Left lung (tissue), 14 donors: ENCODE measurements at places on chromosomes 12 and 14. TPM values are rescaled to one million over a fixed set of nuclear protein-coding genes. Genes with fewer than 3 reads are reported as not detected.

DNA sequence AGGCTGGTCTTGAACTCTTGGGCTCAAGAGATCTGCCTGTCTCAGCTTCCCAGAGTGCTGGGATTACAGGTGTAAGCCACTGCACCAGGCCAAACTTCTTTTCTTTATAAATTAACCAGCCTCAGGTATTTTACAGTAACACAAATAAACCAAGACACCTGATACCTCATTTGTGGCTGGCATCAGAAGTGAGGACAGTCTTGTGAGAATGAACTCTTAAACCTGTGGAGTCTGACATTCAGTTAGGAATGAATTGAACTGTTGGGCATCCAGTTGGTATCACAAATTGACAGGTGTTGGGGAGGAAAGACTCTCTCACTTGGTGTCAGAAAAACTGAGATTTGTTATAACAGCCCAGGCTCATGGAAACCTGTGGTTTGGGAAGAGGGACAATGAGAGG lies 120.5 kb downstream of the DENND5B start:
- no peak for DNase-seq
- H3K36me3 ChIP-seq, result no peaks in the 10 kb centered on the region
- no peak overlapping the region for H3K27ac ChIP-seq
- H3K4me1 ChIP-seq, result no peaks in the 10 kb centered on the region
- H3K27me3 ChIP-seq, result no peaks in the 10 kb centered on the region
- H3K4me3 ChIP-seq, result no peak overlapping the region

GRCh38 chr12:30180602-30181001 lies 396.9 kb upstream of the TMTC1 start:
- no peak overlapping the region for H3K4me3 ChIP-seq
- H3K36me3 ChIP-seq, result no peaks in the 10 kb centered on the region
- H3K27me3 ChIP-seq, result no peaks in the 10 kb centered on the region
- no peak for DNase-seq
- H3K27ac ChIP-seq, result no peak overlapping the region

DNA sequence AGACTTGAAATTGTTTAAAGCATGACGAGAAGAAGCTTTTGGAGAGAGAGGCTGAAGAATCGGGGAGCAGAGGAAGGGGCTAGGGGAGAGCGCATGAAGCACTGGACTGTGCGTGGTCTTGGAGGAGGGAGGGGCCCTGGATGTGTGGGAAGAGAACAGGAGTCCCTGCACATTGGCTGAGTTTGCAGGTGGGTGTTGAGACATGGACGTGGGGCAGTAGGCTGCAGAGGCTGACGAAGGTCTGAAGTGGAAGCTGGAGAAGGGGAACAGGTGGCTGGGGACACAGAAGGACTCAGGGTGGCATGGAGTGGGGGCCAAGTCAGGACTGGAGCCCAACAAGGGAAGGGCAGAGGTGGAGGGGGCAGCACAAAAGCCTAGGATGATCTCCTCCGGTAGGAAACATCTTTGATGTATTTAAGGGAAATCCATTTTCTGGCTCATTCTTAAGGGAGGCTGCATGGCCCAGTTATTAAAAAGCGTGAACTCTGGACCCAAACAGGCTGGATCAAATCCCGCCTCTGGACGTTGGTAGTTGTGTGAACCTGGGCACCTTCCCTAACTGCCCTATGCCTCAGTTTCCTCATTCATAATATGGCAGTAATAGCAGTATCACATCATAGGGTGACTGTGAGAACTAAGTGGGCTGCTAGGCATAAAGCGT lies 29.0 kb downstream of the ADGRD1 start:
- H3K27ac ChIP-seq, result no peak overlapping the region
- peaks cover 20% of the 10 kb centered on the region for H3K4me1 ChIP-seq
- H3K4me3 ChIP-seq, result no peak overlapping the region

DNA sequence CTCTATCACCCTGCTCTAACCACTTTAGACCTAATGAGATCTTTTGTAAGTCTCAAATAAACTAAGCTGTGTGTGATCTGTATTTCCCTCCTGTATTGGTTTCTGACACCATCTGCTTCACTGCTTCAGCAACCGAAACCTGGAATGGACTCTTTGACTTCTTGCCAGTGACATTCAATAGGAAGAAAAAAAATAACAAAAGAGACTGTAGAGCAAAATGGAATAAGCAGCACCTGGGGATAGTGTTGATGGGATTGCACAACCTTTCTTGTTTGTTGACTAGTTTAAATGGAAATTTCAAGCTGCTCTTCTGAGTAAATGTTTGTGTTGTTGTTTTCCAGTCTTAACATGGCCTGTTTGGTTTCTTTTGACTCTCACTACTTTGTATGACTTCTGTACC lies 888.6 kb upstream of the SEL1L start:
- no peaks in the 10 kb centered on the region for H3K36me3 ChIP-seq
- no peak overlapping the region for H3K4me3 ChIP-seq
- H3K27me3 ChIP-seq, result no peaks in the 10 kb centered on the region
- DNase-seq, result no peak

DNA sequence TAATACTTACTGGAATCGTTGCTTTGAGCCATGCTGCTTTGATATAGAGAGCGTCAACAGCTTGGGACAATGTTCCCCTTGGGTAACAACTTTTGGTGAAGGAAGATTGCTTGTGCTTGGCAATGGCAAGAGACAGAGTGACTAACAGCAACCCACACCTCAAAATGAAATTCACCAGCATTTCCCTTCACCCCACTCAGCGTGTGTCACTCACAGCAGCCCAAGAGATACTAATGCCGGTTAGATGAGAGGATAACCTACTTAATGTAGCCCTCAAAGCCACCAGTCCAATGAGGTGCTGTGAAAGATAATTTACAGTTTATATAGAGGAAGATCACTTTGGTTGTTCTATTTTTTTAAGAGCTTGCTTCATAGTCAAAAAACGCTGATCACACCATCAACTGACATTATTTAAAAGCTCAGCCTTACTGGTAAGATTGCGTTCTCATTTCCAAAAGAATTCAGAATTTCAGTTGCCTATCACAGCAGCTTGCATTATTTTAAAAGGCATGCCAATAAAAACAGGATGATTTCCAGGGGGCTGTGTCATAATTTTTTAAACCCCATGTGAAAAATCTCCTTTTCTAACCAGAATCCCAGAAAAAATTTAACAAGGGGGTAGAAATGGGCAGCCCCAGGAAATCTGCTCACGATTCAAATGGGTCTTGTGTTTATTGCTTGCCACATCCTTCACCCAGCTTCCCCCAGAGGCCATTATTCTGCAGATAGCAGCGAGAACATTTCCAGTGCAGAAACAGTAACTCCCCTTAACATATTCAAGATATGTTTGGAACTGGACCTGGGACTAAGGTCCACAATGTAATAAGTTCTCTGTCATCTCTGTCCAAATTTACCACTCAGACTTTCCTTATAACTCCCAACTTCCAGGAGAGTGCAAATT lies at the start of gene IL26:
IL26 (minus strand) TSS at position 235 of the 901 bp plus-strand sequence; CDS start at position 181, 54 bp downstream.
- peaks cover 10% of the 10 kb centered on the region for H3K4me1 ChIP-seq
- H3K27me3 ChIP-seq, result no peaks in the 10 kb centered on the region
- no peak within 1 kb of the TSS for H3K27ac ChIP-seq
- no peak within 1 kb of the TSS for H3K4me3 ChIP-seq
- no peaks in the 10 kb centered on the region for H3K36me3 ChIP-seq

DNA sequence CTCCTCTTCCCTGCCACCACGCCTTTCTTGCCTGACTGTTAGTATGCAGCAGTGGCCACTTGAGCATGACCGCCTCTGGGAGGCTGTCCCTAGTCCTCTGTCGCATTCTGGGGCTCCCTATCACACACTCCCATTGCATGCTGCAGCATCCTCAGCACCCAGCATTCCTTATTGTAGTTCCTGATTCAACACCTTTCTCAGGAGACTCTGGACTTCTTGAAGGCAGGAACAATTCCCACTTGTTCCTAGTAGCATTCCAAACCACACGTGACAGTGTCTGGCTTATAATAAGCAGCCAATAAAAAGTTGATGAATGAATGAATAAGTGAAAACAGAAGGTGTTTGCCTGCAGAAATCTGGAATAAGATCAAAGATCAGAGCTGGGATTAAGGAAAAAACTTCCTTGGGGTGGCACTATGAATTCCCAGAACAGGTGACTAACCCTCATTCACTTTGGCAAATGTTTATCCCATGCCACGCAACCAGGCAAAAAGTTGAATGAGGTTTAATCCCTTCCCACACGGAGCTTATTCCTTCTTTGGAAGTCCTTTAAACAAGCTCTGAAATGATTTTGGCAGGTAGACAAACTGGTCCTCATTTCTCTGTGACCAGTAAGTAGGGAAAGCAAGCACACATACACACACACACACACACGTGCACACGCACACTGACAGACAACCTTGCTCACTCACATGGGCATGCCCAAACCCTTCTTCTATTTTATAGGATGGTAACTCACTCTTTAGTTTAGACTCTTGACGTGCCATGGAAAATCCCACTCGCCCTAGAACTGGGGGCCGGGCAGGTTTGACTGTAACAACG lies 26.5 kb downstream of the NTF3 start:
- H3K4me3 ChIP-seq, result no peak overlapping the region
- no peak for DNase-seq
- no peaks in the 10 kb centered on the region for H3K36me3 ChIP-seq
- no peaks in the 10 kb centered on the region for H3K4me1 ChIP-seq
- H3K27me3 ChIP-seq, result no peaks in the 10 kb centered on the region
- H3K27ac ChIP-seq, result no peak overlapping the region

DNA sequence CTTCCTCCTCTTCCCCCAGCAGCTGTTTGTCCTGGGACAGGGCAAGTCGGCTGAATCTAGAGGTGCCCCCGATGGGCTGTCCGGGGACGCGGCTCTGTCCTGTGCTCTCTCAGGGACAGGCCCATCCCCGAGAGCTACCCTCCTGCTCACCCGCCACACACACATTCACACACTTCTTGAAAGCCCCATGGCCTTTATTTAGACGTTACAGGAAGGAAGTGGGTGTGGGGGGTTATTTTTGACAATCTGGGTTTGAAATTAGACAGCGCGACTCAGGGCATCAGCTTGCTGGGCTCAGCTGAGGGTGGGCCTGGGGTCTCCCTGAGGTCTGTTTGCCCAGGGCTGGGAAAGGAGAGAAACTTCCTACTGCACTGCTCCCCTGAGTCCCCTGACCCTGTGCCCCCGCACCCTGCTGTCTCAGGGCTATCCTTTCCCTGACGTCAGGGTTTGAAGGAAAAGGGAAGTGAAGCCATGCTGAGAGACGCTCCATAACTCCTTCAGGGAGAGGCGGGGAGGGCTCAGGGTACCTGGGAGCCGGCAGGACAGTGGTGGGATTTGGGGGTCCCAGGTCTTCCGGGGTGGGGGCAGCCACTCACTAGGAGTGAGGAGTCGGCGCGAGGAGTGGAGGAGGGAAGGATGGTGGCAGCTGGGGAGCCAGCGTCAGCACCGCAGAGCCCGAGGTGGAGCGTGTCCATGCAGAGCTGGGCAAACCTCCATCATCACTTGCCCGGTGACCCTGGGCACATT lies 8.1 kb downstream of the PTPN6 start:
- H3K4me1 ChIP-seq, result peaks cover 31% of the 10 kb centered on the region
- H3K36me3 ChIP-seq, result peaks cover 65% of the 10 kb centered on the region

DNA sequence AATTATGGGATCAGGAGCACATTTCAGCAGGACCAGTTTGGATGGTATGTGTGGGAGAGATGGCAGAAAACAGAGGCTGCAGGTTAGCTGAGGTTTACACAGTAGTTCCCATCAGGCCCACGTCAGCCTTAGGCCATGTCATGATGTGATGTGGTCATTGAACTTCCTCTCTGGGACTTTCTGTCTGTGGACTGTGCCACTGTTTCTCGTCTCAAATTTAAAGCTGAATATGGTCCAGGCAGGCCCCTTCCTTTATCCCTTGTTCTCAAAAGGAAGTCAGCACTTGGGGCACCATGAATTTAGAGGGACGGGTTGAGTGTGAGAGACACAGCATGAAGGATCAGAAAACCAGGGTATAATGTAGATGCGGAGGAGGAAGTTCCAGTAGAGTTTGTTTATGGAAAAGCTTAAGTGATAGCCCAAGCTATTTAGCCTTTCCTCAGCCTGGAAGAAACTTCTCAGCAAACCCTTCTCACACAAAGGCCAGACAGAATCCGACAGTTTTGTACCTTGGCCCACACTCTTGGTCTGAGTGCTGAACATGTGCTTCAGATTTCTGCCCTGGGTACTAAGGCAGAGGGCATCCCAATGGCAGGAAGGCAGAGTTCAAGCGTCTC lies 3.6 kb upstream of the IGFBP6 start:
- no peaks in the 10 kb centered on the region for H3K36me3 ChIP-seq
- H3K27ac ChIP-seq, result peak overlapping the region; percentile 39
- peaks cover 35% of the 10 kb centered on the region for H3K4me1 ChIP-seq
- no peak for DNase-seq

DNA sequence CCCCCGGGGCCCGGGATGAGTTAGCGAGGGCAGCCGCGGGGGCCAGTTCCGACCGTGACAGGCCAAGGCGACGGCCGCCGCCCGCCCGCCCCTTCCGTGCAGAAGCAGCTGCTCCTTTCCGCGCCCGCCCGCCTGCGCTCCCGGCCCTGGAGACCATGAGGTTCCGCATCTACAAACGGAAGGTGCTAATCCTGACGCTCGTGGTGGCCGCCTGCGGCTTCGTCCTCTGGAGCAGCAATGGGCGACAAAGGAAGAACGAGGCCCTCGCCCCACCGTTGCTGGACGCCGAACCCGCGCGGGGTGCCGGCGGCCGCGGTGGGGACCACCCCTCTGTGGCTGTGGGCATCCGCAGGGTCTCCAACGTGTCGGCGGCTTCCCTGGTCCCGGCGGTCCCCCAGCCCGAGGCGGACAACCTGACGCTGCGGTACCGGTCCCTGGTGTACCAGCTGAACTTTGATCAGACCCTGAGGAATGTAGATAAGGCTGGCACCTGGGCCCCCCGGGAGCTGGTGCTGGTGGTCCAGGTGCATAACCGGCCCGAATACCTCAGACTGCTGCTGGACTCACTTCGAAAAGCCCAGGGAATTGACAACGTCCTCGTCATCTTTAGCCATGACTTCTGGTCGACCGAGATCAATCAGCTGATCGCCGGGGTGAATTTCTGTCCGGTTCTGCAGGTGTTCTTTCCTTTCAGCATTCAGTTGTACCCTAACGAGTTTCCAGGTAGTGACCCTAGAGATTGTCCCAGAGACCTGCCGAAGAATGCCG lies 699 bp downstream of the MGAT2 start:
- peak overlapping the region; percentile 95 for H3K27ac ChIP-seq
- no peaks in the 10 kb centered on the region for H3K36me3 ChIP-seq
- peak; percentile 97 for DNase-seq
- peaks cover 61% of the 10 kb centered on the region for H3K4me1 ChIP-seq

- H3K27me3 ChIP-seq, result no peaks in the 10 kb centered on the region
- no peaks in the 10 kb centered on the region for H3K36me3 ChIP-seq
- DNase-seq, result no peak
- H3K4me1 ChIP-seq, result no peaks in the 10 kb centered on the region
These were observed 70.0 kb downstream of the TMTC1 start for GRCh38 chr12:29713729-29714128.

Gene KRT2
- not detected for total RNA-seq

Gene SPIC
- total RNA-seq, result not detected

Gene TMCC3
- 11.4 TPM for total RNA-seq
